KBM-7 (cell line): ENCODE measurements at places on chromosomes 7 and 10.
A peak's percentile ranks its signal among the peaks of the same experiment; 100 is the strongest.

DNA sequence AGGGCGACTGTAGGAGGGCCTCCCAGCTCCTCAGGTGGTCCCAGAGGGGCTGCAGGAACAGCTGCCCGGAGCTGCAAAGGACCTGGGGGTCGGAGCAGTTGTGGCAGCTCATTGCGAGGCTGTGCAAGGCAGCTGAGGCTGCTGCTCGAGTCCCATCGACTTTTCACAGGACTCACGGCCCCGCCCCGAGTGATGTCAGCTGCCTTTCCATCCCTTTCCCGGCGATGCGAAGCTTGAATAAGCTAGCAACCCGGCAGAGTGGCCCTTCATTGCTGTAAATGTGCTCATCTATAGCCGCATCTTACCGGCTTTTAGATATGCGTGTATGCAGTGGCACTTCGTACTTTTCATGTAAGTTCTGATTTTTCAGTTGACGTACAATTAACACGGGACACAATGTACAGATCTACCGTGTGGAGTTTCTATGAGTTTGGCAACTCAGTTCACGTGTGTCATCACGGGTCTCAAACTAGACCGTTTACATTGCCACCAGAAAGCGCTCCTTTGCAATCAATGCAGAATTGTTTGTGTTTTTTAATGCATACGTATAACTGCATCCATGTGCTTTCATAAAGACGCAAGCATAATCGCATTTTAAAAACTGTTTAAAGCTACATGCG, at the start of gene CH25H:
Gene CH25H (minus strand): TSS at position 137 of the 620 bp plus-strand sequence. CDS start 25 bp downstream, at position 112.
- peak; percentile 4 for DNase-seq

DNA sequence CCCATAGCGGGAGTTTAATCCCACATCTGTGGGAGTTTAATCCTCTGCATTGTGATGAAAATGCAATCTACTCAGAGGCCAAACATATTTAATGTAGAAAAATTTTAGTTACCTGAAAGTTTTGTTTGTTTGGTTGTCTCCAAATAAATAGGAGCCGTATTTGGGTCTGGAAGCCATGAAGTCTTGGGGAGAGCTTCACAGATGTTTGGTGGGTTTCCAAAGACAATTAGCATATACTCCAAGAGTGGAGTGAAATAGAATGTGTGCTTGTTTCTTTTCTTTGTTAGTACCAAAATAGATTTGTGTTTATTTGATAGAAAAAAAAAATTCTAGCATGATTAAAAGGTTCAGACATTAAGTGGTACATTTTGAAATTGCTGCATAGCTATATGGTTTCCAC, 50.9 kb downstream of the ANK3 start:
- no peak for DNase-seq

GRCh38 chr10:53808677-53809372, 992.2 kb downstream of the PCDH15 start:
- peak; percentile 1 for DNase-seq

GRCh38 chr7:153934629-153935028, 117.6 kb upstream of the DPP6 start:
- DNase-seq, result no peak

DNA sequence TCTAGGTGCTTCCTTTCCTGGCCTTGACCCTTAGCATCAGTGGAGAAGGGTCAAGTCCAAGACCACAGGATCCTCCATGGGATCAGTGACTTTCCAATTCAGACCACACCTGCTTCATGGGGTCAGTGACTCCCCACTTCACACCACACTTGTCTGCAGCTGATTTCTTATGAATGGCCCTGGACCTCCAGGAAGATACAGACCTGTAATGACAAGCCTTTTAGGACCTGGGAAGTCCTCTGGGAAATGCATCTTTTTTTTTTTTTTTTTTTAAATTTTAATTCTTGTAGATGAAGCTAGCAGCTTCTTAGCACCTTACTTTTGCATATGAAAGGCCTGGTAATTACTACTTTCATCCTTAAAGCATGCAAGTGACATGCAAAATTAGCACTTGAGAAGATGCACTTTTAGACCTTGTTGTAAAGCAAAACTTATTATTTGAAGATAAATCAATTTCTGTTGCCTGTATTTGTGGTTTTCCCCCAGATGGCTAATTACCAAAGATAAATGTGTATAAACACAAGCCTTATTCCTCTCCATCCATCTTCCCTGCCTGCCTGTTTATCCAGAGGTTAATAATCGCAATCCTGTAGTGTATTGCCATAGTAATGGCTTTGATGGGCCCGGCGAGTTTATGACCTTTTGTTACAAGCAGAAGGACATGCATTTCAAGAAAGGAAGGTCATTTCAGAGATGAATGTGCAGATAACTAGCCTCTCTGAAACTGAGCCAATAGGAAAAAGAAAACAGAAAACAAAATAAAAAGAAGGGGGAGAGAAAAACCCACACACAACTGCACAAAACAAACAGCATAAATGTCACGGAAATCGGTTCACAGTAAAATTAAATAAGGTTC, 1018.7 kb downstream of the TYW1 start:
- DNase-seq, result no peak

DNA sequence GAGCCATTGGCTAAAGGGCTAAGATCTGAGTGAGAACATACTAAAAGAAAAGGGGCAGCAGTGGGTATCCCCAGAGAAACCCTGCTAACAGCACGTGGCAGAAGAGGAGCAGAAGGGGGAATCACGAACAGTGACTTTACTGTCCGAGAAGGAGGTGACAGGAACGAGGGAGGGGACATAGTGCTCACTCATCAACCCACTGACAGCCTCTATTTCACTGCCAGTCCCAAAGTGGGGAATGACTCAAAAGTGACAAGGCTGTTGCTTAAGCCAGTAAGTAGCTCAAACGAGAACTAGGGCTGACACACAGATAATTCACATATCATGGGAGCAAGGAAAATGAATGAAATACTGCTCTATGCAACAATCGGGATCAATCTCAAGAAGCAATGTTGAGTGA, 92.7 kb downstream of the RSU1 start:
- no peak for DNase-seq

- DNase-seq, result no peak
Observed at GRCh38 chr7:140914083-140914482, 10.6 kb downstream of the BRAF start.

GRCh38 chr10:61830846-61831273, 70.6 kb upstream of the ARID5B start:
- DNase-seq, result no peak

DNA sequence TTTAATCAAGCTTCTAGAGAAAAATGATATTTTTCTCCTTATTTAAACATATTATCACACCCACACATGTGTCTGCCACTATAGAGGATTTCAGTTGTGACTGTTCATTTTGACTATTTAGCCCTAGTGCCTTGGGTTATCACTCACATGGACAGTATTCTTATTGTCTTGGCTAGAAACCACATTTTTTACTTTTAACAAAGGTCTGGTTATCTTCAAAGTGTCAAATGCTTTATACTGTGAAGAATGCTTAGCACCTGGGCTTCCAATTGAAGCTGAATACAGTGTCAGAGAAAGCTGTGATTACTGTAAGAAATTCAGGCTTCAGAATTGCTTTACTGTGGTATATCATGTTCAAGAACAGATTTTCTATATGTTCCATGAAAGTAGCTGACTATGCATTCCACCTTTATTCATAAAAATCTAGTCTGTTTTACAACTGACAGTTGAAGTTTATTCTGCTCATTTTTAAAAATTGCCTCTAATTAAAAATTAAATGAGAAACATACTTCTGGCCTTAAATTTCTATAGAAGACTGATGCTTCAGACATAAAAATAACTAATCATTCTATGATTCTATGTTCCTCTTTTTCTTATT, 278.6 kb downstream of the SEMA3D start:
- no peak for DNase-seq

GRCh38 chr7:157007470-157008066, 2.9 kb downstream of the MNX1 start:
- DNase-seq, result no peak

DNA sequence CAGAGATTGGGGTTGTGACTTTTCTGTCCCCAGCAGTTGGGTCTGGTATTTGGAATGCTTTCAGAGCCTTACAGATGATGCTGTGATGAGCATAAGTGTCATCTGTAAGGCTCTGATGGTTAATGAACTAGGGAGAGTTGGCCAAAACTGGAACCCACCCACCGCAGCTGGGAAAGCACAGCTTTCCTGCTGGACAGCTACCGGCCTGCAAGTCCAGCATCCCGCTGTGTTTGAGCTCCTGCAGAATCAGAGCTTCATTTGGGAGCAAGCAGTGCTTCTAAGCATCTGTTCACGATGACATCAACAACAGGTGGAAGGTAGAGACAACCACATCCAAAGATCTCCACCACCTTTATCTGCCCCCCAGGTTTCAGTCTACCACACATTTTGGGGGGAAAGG, 11.7 kb downstream of the UCN3 start:
- no peak for DNase-seq

DNA sequence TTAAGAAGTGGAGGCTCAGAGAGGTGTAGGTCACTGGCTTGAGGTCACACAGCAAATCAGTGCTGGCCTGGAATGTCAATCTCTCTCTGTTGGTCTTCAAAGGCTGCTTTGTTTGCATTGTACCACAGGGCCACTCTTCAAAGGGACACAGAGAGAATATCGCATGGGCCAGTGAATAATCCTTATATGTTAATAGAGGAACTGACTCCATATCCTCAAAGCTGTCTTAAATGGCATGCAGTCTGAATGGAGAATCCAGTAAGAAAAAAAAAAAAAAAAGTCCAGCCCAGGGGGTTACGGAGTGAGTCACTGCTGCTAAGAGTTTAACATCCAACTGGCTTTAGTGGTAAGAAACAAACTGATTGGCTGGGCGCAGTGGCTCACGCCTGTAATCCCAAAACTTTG, 54.1 kb downstream of the NRAP start:
- DNase-seq, result no peak

GRCh38 chr7:7209412-7210050, 27.2 kb downstream of the C1GALT1 start:
- no peak for DNase-seq

- DNase-seq, result peak; percentile 42
Observed at GRCh38 chr10:1050145-1050544, 1.2 kb upstream of the IDI1 start.
